Stomach (tissue), 19 donors: ENCODE measurements at places on chromosomes 1 and 21.

DNA sequence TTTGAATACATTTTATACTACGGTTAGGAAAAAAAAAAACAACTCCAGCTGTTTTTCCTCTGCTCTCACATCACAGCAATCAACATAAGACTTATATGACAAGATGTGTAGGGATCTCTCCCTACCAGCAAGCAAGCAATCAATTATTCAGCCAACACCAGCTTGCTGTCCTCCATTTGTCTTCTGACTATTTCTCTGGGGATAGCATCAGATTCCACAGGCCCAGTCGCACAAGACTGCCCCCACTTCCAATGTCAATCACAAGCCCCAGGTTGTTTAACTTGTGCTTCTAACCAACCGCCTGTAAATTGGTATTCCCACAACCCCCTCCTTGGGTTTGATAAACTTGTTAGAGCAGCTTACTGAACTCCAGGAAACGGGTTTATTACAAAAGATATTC lies 873.1 kb upstream of the TMPRSS15 start:
- DNase-seq, result no peak

DNA sequence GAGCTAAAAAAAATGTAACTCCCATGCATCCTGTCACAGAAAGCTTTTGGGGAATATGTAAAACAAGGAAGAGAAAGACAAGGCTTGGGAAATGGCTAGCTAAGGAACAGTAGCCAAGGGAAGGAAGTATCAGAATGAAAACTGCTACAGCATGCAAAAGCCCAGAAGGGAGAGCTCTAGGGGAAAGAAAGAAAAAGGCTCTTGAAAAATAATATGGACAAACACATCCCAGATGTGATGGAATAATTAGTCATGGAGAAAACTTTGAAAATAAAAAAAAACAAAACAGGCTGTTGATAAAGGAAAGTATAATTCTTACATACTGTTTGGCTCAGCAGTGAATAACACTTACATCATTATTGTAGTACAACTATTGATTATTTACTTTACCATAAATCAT lies 47.9 kb upstream of the VCAM1 start:
- no peak for DNase-seq

DNA sequence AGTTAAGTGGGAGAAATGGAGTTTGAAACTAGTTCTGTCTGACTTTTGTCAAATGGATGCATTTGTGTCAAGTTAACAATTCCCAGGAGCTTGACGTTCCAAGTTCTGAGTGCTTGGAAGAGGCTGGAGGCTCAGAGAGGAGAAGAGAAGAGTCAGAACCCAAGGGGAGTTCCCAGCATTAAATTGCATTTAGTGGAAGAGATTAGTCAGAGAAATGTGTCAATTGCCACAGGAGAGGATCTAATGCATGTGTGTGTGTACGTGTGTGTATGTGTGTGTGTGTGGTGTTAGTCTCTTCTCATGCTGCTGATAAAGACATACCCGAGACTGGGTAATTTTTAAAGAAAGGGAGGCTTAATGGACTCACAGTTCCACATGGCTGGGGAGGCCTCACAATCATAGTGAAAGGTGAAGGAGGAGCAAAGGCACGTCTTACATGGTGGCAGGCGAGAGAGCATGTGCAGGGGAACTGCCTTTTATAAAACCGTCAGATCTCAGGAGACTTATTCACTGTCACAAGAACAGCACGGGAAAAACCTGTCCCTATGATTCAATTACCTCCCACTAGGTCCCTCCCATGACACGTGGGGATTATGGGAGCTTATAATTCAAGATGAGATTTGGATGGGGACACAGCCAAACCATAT lies 101.5 kb upstream of the TMEM51 start:
- DNase-seq, result no peak

GRCh38 chr1:110520827-110521226 lies 1.9 kb upstream of the KCNA10 start:
- no peak for DNase-seq

- DNase-seq, result no peak
Measured at GRCh38 chr1:125064481-125064880, 3879.7 kb downstream of the SRGAP2C start.

- DNase-seq, result no peak
Measured at GRCh38 chr21:17783481-17784179, 35.5 kb downstream of the C21orf91 start.

DNA sequence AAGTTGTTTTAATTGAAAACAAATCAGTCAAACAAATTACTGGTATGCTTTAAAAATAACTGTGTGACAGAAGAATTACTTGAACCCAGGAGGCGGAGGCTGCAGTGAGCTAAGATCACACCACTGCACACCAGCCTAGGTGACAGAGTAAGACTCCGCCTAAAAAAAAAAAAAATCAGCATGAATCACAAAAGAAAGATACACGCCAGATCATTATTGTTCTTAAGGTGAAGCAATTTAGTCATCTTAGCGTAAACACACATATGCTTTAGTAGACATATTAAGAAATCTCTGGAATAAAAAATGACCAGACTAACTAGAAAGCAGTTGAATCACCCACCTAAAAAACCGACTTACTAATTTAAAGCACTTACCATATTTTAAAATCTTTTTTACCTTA lies 20.2 kb downstream of the RERE start:
- DNase-seq, result no peak

GRCh38 chr1:114558544-114558943 lies 22.9 kb downstream of the BCAS2 start:
- DNase-seq, result no peak
